ENCODE measurements at places on chromosomes 12 and 14. TPM values are rescaled to one million over a fixed set of nuclear protein-coding genes. Genes with fewer than 3 reads are reported as not detected.

GRCh38 chr12:105705235-105705634 is 374.7 kb downstream of the C12orf75 start:
- DNase-seq: no peak

DNA sequence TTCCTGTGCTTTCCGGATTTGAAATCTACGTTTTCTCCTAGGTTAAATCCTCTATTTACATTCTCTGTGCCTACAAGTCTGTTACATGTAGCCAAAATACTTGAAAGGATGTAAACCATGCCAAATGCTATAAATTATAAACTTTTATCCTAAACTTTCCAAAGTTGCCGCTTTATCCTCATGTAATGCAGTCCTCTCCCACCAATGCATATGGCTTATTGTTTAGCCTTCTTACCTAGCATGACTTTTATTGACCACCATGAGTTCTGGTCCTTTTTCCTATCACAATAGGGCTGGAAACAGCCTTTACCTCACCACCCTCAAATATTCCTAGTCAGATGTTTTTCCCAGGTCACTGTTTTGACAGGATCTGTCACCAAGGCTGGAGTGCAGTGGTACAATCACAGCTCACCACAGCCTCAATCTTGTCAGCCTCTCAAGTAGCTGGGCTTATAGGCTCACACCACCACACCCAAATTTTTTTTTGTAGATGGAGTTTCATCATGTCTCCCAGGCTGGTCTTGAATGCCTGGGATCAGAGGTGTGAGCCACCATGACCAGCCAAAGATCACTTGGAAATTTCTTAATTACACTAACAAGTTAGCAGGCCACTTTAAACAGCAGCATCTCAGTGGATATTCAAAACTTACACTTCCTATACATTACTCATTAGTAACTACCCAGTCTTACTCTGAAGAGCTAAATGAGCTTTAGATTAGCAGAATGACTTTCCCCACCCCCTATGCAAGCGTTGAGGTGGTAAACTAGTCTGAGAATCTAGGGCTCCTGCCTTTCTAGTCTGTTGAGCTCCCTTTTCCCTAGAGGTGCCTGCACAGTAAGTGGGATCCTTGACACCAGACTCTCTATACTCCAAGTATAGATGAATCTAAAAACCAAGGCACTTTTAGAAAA is 4.1 kb downstream of the TUBA1B start:
- DNase-seq: no peak

DNA sequence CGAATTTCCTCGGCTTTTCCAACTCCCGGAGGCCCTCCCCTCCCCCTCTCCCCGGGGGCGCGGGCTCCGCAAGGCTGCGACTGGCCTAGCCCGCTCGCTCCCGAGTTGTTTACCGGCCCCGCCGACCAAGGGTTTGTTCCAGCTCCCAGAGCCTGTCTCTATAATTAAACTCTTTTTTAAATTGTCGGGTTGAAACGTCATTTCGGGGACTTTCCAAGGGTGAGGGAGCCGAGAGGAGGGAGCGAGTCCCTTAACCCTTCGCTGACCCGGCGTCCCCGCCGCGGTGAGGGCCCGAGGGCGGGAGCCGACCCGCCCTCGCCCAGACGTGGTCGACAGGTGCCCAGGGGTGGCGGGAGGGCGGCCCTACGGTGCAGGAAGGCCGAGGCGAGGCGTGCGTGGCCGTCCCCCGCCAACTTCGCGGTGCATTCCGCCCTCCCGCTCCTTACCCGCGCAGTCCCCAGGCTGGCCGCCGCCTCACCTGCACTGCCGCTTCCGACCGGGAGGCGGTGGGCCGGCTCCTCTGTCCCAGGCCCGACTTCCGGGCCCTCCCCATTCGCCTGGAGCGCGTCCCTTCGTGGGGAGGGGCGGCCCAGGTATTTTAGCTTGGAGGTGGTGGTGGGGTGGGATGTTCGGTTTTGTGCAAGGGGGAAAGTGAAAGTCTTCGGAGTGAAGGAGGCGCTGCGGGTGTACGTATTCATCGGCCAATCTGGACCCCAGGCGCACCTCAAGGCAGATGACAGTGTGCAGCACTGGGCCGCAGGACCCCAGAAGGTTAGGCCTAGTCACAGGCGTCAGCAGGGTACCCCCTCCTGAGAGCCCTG is 2.9 kb upstream of the ZFP36L1 start:
- peak; percentile 75 for DNase-seq

Gene ISCA2
- total RNA-seq: 21.3 TPM

Gene EGLN3
- 10.3 TPM for total RNA-seq

- no peak for DNase-seq
These were observed 9.4 kb upstream of the LRP1-AS start for GRCh38 chr12:57156701-57157403.

Gene RNASE4
- not detected for total RNA-seq

Gene TSPAN19
- total RNA-seq: not detected

DNA sequence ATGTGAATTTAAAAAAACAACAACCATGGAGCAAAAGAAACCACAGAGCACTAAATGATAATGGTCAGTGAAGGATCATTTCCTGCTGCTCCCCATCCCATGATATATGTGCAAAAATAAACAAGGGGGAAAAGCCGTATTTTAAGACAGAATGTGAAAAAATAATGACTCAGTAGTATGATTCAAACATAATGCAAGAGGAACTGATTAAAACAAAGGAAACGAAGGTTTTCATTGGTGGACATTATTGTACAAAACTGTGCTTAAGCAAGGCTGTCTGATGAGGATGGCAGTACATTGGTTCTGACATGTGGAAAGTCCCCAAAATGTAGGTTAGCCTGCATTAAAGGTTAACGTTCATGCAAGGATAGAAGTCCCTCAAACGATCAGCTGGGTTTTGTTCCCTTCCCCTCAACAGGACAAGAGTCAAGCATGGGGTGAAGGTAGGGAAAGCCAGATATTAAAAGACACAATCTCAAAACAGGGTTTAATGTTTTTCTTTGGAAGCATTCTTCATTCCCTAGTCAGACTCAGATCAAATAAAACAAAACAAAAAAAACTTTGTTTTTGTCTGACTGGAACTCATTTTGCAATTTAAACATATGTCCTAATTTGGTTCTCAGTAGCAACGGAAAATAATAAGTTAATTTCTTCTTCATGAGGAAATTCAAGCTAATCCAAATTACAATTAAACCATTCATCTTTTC is 26.3 kb upstream of the PTGDR start:
- no peak for DNase-seq

GRCh38 chr12:121776190-121777098 is 17.0 kb downstream of the RHOF start:
- peak; percentile 94 for DNase-seq

- no peak for DNase-seq
These were observed 65.9 kb downstream of the CMKLR1 start for GRCh38 chr12:108273217-108273616.

GRCh38 chr14:100549834-100550625 is 37.2 kb downstream of the BEGAIN start:
- no peak for DNase-seq

- DNase-seq: no peak
These were observed 146.8 kb downstream of the TMTC2 start for GRCh38 chr12:82833481-82833880.

DNA sequence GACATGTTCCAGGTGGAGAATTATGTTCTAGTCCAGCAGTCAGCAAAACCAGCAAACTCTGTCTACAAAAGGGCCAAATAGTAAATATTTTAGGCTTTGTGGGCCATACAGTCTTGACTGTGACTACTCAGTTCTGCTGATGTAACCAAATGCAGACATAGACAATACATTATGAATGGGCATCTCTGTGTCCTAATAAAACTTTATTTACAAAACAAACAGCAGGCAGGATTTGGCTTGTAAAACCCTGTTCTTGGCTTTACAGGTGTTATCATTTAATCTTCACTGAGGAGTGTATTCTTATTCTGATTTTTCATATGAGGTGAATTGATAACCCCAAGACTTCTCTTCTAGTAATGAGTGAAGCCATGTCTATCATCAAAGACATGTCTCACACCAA is 278.6 kb downstream of the DUSP6 start:
- DNase-seq: no peak

Gene MANSC4
- total RNA-seq: not detected
